ENCODE measurements at places on chromosomes 3 and 15. TPM values are rescaled to one million over a fixed set of nuclear protein-coding genes. Genes with fewer than 3 reads are reported as not detected.

- no peak for DNase-seq
These were observed 59.6 kb downstream of the SMAD3 start for GRCh38 chr15:67124911-67125588.

- DNase-seq: no peak
These were observed 437.7 kb downstream of the DIPK2A start for GRCh38 chr3:144409319-144409718.

The RTP4 gene
- 0.83 TPM for total RNA-seq

- no peak for DNase-seq
These were observed 546.8 kb upstream of the EPHA6 start for GRCh38 chr3:96267577-96267976.
